Urinary bladder (tissue), 4 donors: ENCODE measurements at places on chromosomes 11 and 22. TPM values are rescaled to one million over a fixed set of nuclear protein-coding genes. Genes with fewer than 3 reads are reported as not detected.

GRCh38 chr11:65692367-65692766, 19.7 kb upstream of the KAT5 start:
- DNase-seq: no peak

DNA sequence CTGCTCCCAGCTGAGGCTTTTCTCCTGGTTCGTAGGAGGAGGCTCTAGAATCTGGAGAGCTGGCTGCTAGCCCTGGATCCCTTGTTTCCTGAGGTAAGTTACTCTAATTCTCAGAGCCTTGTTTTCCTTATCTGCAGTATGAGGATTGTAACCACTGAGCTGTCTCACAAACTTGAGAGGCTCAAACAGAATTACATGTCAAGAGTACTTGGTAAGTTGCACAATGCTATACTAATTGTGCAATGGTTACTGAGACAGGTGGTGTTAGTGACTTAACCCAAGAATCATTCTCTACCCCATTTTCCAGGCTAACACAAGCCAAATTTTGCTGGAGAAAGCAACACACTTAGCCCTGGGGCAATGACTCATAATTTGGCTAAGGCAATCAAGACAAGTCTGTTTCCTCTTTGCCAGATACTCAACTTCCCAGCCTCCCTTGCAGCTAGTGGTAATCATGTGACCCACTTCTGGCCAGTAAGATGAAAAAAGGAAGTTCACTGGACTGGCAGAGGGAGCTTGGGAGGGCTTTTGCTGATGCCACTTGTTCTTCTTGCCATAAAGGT, 348.0 kb downstream of the TENM4 start:
- no peak for DNase-seq

The KMT2A gene
- 82.4 TPM for total RNA-seq

- no peak for DNase-seq
These were observed 225.1 kb upstream of the PITPNB start for GRCh38 chr22:28143961-28144745.

The ANO3 gene
- 1.2 TPM for total RNA-seq

The CCDC116 gene
- 0.53 TPM for total RNA-seq

- DNase-seq: no peak
These were observed 67.4 kb downstream of the ENDOD1 start for GRCh38 chr11:95156916-95157541.

The GLYAT gene
- total RNA-seq: not detected

The OR51B4 gene
- 2.0 TPM for total RNA-seq

The WNT11 gene
- total RNA-seq: 6.3 TPM

DNA sequence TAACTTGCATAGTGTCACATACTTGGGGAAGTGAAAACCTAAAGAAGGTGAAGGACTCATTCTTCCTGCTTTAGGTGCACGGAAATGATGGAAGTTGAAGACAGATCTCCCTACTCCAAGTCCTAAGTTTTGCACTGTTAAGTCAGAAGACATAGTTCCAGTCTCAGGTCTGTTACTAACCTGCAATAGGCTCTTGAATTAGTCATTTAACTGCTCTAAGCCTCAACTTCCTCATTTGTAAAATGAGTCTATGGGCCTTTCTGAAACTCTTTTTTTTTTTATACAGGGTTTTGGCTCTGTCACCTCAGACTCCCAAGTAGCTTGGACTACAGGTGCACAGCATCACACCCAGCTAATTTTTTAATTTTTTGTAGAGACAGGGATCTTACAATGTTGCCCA, 30.8 kb upstream of the POU2AF1 start:
- DNase-seq: no peak

The OR52I2 gene
- not detected for total RNA-seq

The PLA2G3 gene
- not detected for total RNA-seq

The HYLS1 gene
- total RNA-seq: 11.8 TPM
